Activated CD8-positive, alpha-beta memory T cell treated with anti-CD3 and anti-CD28 coated beads for 1 hour (primary cell): ENCODE measurements at places on chromosomes 7 and 10.

DNA sequence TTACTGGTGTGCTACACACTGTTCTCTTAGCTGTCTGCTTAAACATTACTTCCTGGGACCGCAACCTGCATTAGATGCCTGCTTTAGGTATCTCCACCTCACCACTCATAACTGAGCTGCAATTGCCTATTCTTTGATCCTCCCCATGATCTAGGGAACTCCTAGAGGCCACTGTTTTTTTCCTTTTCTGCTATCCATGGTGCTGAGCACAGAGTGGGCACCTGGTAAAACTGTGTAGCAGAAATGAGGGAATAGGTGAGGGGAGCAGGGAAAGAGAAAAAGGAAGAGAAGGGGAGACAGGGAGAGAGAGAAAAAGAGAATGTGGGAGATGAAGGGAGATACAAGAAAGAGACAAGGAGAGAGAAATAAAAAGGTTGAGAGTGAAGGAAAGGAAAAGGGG lies 434.9 kb downstream of the ADRA2A start:
- DNase-seq, result no peak

- DNase-seq, result peak; percentile 32
Observed at GRCh38 chr10:84194424-84195043, at the start of gene CDHR1. Gene CDHR1 (plus strand): TSS chr10:84194537. CDS start chr10:84194761, 224 bp downstream.

DNA sequence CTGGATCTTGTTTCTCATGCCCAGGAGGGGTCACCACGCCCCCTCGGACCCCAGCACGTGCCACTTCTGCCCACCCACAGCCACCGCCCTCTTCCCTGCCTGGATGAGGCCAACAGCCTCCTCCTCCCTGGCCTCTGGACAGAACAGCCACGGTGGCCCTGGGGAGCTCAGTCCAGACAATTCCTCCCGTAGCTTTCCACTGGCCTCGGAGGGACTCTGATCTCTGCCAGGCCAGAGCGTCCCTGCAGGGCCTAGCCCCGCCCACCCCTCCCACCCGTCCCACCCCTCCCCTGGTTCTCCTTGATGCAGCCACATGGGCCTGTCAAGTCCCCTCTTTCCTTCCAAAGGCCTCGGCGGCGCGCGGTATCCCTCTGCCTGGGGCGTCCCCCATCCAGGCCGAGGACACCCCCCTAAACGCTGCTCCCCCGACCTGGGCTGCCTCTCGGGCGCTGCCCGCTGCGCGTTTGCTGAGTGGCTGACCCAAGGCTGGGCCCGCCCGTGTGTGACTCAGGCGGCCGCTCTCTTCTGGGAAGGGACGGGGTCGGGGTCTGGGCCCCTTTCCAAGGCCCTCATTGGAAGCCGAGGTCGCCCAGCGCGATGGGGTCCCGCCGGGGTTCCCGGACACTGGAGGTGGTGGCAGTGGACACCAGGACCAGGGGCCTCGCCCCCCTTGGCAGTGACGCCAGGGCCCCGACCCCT lies 557 bp downstream of the TMEM120A start:
- no peak for DNase-seq

DNA sequence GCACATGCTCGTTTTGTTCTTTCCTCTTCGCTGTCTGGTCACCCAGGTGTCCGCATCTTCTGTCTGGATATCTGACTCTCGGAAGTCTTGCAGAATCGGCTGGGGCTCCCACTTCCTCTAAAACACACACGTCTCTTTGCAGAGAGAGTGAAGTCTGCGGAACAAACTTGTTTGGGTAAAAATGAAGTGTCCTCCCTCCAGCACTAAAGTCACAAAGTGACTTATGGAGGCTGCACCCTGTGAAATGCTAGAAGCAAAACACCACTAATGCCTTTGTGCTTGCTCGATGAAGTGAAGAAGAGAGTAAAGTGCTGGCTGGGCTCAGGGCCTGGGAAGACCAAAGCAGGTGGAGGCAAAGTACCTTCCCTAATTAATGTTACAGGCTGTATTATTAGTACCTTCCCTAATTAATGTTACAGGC lies 71.4 kb downstream of the FGFR2 start:
- DNase-seq, result no peak

DNA sequence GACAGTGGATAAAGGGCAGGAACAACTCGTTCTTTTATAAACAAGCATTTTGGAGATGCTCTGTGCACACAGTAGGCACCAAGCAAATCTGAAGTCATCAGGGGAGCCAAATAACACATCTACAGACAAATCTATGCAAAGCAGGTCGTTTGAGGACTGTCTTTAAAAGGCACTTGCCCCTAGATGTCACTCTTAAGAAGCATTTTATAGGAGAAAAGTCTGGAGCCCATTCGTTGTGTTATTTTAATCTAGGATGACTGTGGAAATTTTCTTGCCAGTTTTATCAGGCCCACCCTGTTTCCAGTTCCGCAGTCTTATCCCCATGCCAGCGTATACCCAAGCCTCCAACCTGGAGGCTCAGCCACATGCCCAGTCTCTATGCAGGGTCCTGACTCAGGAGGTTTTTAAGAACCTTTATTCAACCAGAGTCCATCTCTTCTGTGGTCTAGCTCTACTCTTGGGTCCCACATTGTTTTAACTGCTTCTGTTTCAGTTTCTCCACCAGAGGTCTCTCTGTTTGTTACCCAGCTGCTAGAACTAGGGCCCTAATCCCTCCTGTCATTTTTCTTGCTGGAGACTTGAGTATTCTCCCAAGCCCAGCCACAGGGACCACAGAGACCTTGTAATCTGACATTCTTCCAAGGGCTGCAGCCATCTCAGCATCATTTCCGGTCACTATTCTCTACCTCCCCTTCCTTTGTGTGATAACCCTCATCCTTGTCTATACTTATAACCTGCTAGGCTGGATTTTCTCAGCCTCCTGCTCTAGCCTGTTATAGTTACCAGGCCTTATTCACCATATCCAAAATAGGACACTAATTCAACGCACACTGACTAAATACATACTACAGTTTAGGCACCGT lies 26.7 kb downstream of the PIK3CG start:
- DNase-seq, result no peak

- DNase-seq, result no peak
Observed at GRCh38 chr7:20279979-20280378, 50.7 kb upstream of the ITGB8 start.

DNA sequence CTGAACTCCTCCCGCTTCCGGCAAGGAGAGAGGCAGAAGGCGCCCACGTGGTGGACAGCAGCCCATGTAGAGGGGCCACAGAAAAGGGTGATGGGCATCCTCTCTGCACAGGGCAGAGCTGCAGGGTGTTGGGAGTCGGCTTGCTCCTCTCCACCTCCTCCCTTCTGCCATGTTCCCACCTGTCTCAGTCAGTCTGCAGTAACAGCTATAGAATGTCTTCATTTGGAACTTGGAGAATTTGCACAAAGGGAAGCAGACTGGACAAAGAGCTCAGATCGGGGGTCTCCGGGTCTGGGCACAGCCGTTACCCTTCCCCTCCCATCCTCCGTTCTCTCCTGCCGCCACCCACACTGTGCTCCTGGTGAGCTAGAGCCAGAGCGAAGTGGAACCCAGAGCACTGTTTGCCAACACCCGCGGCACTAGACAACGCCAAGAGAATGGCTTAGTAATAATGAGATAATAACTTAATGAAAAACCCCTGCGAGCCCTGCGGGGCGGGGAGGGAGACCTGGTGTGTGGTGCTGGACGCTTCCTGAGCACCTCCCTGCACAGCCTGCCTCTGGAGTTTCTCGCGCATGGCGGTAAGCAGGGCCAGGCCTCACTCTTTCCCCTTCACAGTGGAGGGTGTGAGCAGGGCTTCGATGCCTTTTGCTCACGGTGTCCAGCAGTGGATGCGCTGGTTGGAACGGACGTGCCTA lies 254.7 kb downstream of the PAXIP1 start:
- DNase-seq, result no peak

DNA sequence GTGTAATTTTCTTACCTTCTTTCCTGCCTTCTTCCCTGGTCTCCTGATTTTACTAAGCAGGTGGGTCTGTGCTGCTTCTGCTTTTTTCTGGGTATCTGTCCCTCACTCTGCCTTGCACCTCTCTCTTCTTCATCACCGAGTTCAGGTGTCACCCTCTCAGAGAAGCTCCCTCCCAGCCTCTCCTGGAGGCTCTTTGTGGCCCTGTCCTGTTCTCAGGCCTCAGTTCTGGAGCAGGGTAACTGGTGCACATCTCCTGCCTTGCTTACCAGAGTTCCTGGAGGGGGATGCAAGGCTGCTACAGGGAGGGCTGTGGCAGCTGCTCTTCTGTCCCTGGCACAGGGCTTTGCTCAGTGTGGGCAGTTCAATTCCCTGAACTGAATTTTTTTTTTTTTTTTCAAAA lies 66.1 kb downstream of the RBM33 start:
- DNase-seq, result no peak

GRCh38 chr10:94902080-94902479 lies 36.4 kb upstream of the CYP2C9 start:
- no peak for DNase-seq

GRCh38 chr10:113000876-113001598 lies 51.0 kb downstream of the TCF7L2 start:
- no peak for DNase-seq

DNA sequence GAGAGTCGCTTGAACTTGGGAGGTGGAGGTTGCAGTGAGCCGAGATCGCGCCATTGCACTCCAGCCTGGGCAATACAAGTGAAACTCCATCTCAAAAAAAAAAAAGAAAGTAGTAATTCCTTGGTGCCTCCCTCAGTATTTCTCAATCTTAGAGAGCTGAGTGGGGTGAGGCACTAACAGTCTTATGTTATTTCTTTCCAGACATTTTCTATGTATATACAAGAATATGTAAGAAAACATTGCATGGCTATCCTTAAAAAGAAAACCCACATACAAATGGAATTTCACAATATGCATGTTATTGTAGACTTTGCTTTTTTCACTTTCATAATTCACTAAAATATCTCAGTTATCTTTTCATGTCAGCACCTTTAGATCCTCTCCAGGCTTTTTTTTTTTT lies 13.6 kb upstream of the SLF2 start:
- DNase-seq, result no peak

GRCh38 chr7:6251653-6252052 lies 20.8 kb downstream of the CYTH3 start:
- DNase-seq, result no peak

GRCh38 chr7:26397332-26397731 lies 105.7 kb downstream of the SNX10 start:
- no peak for DNase-seq

GRCh38 chr10:48758411-48758810 lies 73.7 kb downstream of the WDFY4 start:
- no peak for DNase-seq

DNA sequence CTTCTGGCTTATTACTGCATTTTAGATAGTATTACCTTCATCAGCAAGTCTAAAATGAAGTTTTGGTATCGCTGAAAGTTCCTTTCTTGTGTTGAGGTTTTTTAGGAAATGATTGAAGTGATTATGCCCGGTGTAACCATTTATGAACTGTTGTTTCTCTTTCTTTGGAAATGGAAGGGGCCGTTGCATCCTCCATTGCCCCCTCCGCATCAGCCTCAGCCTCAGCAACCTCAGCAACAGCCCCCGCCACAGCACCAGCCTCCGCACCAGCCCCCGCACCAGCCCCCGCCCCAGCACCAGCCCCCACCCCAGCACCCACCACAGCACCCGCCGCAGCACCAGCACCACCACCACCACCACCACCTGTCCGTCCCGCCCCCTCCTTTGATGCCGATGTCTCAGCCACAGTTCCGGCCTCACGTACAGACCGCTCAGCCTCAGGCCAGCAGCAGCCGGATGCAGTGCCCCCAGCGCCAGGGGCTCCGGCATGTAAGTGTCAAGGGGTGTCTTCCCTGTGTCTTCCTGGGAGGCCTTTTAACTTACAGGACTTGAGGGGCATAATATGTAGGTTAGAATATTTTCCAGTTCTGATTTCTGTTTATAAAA lies 72.6 kb downstream of the SHH start:
- no peak for DNase-seq

- DNase-seq, result no peak
Observed at GRCh38 chr7:142478479-142479220, 220.8 kb upstream of the PRSS58 start.

GRCh38 chr7:71776726-71777125 lies 635.4 kb downstream of the CALN1 start:
- DNase-seq, result no peak

- no peak for DNase-seq
Observed at GRCh38 chr10:68959695-68960527, 3.9 kb downstream of the DDX21 start.

DNA sequence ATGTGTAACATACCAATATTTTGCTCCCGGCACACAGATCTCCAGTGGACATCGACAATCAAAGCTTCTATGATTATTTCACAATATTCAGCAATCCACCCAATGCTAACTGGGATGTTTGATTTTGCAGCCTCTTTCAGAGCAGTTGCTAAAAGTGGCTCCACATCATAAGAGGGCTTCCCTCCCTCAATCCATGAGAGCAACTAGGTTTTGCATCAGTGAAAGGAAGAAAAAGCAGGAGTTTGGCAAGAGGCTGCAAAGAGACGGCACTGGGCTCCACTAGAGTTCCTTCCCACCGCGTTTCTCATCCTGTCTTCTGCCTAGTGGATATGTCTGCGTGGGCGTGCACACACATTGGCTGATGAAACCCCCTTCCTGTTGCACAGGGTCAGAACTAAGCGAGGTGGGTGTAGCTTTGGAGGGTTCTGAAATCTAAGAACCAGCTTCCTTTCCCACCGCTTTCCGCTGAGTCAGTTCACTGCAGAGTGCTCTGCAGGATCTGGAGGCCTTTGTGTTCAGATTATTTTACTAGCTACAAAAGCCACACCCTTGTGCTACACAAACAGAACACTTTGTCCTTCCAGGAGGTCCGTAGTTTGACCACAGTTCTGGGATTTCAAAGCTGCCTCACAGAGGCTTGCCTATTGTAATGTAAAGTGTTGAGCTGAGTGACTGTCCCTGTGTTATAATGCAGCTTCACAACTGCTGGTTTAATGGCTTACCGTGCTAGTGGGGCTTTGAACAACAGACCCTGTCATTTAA lies 28.1 kb downstream of the ARL4A start:
- no peak for DNase-seq

DNA sequence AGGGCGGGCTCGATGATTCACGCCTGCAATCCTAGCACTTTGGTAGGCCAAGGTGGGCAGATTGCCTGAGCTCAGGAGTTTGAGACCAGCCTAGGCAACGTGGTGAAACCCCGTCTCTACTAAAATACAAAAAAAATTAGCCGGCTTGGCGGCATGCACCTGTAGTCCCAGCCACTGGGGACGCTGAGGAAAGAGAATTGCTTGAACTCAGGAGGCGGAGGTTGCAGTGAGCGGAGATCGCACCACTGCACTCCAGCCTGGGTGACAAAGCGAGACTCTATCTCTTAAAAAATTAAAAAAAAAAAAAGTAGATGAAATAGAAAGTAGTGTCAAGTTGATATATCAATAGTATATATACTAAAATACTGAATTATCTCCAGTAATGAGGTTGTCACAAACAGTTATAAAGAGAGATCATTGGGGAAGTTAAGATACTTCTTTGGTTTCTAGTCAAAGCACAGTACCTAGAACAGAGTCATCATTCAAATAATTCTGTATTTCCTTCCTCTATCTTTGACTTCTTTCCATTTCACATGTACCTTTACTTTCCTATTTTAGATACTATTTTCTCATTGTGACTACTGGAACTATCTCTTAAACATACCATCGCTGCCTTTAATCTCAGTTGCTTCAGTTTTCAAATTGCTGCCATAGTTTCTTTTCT lies 491.7 kb downstream of the GRM8 start:
- no peak for DNase-seq

- DNase-seq, result no peak
Observed at GRCh38 chr10:24202181-24202570, 6.8 kb upstream of the KIAA1217 start.

- no peak for DNase-seq
Observed at GRCh38 chr7:117435475-117436043, 8.3 kb upstream of the ASZ1 start.
